ENCODE measurements at places on chromosomes 1 and 21.

DNA sequence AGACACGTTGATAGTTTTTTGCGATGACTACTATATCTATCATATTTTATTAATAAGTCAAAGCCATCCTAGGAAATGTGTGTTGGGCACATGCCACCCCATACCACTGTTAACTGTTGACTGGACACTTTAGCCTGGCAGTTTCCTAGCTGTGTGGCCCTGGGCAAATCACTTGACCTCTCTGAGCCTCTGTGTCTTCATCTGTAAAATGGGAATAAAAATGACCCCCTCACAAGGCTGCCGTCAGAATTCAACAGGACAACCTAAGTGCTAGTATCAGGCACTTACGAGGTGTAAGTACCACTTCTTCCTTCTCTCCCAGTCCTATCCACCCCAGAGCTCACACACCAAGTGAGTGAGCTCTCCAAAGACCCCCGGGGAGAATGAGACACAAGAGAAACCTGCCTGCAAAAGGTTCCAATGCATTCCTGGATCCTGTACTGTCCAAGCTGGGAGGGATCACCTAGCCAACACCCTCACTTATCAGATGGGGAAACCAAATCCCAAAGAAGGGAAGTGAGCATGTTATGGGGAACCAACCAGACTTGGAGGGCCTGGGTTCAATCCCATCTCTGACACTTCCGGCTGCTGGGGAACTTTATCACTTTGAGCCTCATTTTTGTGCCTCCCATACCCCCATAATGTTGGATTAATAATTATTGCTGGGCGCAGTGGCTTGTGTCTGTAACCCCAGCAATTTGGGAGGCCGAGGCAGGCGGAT, 24.9 kb downstream of the HSPG2 start:
- DNase-seq: no peak

DNA sequence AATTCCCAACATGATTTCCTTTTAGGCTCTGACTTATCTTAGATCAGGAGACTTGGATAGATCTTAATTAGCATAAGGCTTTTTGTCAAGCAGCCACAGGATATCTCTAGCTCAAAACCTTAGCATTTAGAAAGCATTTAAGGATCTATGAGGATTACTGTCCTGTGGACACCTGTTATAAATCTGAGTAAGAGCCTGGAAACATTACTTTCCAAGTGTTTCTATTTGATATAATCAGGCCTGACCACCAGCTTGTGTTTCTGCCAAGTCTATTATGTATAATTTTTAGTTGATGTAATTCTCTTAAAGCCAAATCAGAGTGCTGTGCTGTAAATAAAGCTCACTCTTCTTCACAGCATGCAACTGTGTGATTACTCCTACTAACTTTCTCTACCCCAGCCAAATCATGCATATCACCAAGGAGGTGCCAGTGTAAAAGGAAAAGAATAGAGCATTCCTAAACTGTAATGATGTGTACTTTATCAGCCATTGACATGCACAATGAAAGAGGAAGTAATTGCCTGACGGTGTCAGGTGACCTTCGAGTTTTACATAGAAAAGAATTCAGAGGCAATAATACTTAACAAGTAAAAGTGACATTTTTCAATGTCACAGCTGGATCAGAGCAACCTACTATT, 309.9 kb upstream of the PRMT6 start:
- DNase-seq: no peak

- no peak for DNase-seq
Measured at GRCh38 chr1:14180738-14181137, 417.7 kb upstream of the KAZN start.

DNA sequence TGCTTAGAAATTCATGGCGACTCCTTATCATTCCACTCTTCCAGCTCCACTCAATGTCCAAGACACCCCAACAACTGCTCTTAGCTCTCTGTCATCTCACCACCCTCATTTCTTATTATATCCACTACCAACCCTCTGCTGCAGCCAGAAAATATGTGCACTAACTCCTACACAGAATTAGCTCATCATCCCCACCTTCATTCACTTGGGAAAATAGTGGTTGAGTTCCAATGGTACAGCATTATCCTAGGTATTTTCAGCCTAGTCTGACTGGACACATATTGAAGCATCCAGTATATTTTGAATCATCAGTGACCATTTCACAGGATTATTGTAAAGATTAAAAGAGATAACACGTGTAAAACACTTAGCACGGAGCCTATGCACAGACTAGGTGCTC, 16.7 kb upstream of the VSIG8 start:
- no peak for DNase-seq

- no peak for DNase-seq
Measured at GRCh38 chr1:29383746-29384371, 147.5 kb downstream of the PTPRU start.

DNA sequence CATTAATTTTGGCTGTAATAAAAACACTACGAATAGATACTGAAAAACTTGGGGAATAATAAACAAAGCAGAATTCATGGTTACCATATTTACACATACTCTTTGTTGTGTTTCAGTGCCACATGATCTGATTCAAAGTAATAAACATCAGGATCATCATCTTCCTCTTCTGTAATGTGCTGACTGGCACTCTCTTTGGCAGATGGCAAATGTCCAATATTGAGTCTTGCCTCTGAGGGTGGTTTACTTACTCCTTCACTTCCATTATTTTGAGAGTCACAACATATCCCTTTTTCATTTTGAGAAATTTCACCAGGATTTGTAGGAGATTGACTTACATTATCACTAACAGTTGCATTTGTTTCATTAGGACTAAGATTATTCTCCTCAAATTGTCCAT, 50.7 kb downstream of the ZZZ3 start:
- DNase-seq: no peak

GRCh38 chr1:92956254-92957029, 4.8 kb downstream of the DIPK1A start:
- no peak for DNase-seq

GRCh38 chr1:175208773-175209492, 16.4 kb upstream of the KIAA0040 start:
- no peak for DNase-seq

DNA sequence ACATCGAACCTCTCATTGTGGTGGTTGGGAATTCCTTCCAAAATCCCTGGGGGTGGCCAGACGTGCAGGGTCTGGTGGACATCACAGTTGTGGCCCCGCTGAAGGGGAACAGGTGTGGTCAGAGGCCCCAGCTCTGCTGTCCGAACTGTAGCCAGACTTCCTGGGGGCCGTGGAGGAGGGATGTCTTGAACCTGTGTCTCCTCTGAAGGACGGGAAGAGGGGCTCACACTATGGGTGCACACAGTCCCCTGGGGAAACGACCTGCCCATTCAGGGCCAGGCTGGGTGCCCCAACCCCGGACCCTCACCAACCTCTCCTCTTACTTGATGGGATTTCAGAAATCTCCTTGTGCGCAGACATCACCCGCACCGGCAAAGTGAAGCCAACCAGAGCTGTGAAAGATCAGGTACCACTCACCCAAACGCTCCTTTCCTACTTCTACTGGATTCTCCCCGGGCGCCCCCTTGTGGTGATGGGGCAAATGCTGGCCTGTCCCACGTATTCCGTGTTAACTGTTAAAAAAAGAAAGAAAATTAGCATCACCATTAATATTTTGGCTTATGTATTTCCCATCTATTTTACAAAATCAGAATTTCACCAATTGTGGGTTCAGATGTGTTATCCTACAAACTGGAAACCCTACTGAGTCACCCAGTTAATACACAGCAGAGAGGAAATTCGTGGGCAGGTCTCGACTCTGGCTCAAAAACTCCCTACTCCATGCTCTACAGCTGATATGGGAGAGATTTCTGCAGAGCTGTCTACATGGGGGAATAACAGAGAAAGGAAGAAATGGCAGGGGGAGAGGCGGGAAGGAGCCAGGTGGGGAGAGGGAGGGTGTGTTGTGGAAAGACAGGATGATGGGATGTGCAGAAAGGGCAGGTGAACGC, 28.1 kb downstream of the PADI4 start:
- DNase-seq: peak; percentile 60

GRCh38 chr1:220880726-220881506, 1.7 kb downstream of the HLX start:
- peak; percentile 90 for DNase-seq

GRCh38 chr1:208174200-208174599, 70.0 kb downstream of the PLXNA2 start:
- DNase-seq: no peak

DNA sequence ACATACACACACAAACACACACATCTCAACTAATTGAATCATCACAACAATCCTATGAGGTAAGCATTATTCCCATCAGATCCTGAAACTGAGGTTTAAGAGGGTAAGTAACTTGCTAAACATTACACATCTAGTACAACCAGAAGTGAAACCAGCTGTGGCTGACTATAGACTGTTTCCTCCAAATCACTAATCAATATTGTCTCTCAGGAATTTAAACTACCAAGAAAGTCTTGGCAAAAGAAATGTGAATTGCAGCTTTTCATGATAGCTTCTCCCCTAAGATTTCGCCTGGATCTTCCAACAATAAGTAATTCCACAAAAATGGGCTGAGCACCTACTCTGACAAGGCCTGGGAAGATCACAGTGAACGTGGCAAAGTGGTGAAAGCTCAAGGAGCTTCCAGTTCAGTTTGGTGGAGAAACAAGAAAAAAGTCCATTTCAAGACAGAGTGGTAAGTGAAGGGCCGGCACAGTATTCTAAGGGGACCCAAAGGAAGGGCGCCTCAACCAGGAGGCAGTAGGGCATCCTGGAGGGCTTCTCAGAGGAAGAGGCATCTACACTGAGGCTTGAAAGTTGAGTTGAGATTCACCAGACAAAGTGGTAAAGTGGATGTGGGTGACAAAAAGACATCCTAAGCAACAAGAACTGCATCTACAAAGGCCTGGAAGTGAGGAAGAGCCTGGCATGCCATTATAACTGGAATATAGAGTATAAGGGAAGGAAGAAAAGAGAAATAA, 22.1 kb downstream of the LRRC52 start:
- no peak for DNase-seq

GRCh38 chr1:24155011-24155782, 12.3 kb upstream of the IL22RA1 start:
- DNase-seq: no peak

GRCh38 chr1:148315071-148315811, 163.2 kb upstream of the NBPF11 start:
- DNase-seq: no peak

DNA sequence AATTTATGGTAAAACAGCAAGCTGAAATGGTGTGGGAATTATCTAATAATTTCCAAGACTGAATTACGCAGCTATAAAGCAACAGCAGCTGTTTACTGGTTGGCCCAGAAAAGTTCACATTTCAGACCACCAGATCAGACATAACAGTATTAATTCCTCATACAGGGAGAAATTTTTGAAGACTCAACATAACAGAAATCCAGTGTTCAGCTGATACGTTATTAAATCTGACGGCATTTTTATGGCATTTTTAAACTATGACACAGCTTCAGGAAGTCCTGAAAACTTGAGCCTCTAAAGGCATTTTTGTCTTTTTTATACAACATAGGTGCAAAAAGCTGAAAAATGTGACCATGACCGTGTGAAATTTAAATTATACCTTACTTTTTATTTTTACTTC, 91.2 kb downstream of the APP start:
- no peak for DNase-seq

GRCh38 chr1:235549351-235550139, 45.3 kb upstream of the B3GALNT2 start:
- no peak for DNase-seq

DNA sequence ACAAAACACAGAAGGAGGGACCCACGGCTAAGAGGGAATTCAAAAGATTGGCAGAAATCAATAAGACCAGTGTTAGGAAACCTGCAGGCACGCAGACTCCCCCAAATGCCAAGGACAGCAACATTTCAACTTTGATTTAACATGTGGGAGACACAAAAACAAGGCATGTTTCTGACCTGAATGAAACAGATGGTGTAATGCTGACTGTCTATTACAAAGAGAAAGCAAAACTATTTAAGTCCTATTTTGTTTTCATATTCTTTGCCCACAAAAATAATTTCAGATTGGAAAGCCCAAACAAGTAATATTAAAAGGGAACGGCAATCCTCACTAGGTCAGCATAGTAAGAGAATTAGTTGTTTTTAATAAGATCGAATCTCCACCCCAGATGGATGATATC, 107.9 kb downstream of the S1PR1 start:
- DNase-seq: no peak

DNA sequence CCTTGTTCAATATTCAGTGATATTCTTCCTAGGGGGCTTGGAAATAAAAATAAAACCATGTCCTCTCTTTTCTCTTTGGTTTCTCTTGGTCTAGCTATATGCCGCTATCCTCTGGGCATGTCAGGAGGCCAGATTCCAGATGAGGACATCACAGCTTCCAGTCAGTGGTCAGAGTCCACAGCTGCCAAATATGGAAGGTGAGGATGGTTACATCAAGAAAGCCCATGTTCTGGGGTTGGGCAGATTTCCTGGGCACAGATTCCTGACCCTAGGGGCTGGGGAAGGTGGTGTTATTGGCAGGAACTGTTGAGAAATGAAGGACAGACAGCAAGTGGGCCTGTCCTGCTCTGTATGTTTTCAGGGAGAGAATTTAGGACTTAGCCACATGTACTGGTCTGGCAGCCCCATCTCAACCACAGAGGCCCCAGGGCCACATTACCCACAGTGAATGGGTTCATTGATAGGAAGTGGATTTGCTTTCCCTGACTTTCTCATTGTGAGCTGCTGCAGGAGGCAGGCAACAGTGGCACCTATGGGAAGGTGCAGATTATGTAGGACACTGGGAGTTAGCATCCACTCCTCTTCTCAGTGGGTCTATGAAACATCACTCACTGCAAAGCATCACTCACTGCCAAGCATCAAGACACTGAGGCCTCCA, 37.4 kb upstream of the HSD17B7 start:
- DNase-seq: no peak

DNA sequence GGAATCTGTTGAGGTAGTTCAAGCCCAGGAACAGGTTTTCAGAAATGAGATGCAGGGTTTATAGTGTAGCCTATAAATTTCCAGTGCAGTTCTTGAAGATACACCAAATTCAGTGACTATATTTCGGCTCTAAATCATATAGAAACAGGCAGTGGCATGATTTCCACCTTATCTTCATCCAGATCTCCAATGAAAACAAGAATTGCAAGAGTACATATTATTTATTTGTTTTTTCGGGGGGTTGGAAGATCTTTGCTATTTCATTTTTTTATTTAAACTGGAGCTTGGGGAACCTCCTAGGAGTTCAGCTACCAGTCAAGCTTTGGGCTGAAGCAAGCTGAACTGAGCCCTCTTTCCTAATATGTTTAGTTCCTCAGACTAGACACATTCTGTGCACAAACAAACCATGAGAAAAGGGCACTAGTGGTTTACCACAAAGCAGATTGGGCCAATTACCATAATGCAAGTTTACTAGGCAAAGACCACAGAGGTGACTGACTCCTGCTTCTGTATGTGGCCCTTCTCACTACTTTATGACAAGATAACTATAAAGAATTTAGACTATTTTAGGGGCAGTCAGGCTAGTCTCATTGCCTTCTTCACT, 68.5 kb downstream of the RGS2 start:
- peak; percentile 84 for DNase-seq

- no peak for DNase-seq
Measured at GRCh38 chr1:201401700-201402099, 2.6 kb upstream of the LAD1 start.

DNA sequence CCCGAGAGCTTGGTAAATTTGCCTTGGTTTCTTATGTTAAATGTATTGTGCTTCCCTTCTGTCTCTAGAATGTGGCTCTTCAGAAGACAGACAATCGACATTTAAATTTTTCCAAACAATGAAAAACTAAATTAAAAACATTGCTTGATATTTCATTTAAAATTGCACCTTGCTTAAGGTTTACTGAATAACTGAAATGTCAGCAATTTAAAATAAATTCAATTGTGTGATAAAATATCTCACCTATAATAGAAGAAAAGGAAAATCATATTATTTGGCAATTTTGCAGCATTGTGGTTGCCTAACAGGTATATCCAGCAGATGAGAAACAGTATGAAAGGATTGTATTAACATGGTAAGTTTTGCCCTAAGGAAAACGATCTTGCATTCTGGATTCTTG, 56.5 kb downstream of the MAP3K21 start:
- no peak for DNase-seq
